ENCODE measurements at places on chromosomes 12 and 14. TPM values are rescaled to one million over a fixed set of nuclear protein-coding genes. Genes with fewer than 3 reads are reported as not detected.

- no peak for DNase-seq
Observed at GRCh38 chr12:52366738-52367485, at the start of gene KRT85. TSS of gene KRT85 (minus strand) at chr12:52367481. CDS start at chr12:52367405, 76 bp downstream.

Gene CLEC4C
- 0.18 TPM for polyA plus RNA-seq

DNA sequence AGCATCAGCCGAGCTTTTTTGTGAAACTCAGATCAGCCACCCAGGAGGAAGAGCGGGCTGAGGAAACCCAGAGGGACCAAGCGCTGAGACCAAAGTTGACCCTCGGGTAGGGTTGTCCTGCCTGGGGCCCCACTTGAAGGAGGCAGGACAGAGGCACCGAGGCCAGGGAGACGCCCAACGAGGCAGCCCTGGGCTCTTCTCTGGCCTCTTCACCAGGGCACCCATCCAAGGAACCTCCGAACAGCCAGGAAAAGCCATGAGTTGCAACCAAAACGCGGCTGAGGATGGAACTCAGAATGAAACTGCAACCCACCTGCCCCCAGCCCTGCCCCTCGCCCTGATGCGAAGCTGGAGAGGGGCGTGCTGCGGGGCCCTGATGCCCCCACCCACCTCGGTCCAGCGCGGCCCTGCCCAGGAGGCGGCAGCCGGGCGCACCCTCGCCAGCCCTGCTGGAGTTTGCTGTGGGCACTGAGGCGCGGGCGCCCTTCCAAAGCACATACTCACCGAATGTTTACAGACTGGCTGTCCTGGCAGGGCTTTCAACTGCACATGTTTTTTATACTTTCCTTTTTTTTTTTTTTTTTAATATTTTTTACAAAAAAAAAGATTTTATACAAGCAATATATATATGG, 41.9 kb downstream of the JDP2 start:
- no peak for DNase-seq

DNA sequence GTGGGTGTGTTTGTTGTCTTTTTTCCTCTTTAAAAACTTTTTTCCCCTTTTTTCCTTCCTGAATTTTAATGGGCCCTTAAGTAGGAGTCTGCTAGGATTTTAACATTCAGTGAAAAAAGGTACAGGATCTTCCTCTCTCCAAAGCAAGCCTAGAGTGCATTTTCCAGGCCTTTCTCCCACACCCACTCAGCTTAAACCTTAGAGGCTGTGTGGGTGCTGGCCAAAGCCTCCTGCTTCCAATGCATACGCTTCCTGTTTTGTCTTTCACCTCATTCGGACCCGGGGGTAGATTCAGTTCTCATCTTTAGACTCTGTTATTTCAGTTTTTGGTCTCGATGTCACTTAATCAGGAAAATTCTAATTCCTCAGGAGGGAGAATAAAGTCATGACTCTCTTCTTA, 51.2 kb downstream of the TMEM30B start:
- no peak for DNase-seq

- no peak for DNase-seq
Observed at GRCh38 chr14:73751157-73751691, 37.0 kb upstream of the PNMA1 start.

- no peak for DNase-seq
Observed at GRCh38 chr14:63276492-63277342, 42.0 kb downstream of the GPHB5 start.

All from right lung (tissue), 10 donors.